Stimulated activated CD4-positive, alpha-beta T cell treated with anti-CD3 and anti-CD28 coated beads, Interleukin-2, amount 100 ng/mL, for 24 hours (primary cell): ENCODE measurements at places on chromosomes 1 and 21.

GRCh38 chr1:13992489-13993285 is 292.7 kb downstream of the PRDM2 start:
- no peak for DNase-seq

DNA sequence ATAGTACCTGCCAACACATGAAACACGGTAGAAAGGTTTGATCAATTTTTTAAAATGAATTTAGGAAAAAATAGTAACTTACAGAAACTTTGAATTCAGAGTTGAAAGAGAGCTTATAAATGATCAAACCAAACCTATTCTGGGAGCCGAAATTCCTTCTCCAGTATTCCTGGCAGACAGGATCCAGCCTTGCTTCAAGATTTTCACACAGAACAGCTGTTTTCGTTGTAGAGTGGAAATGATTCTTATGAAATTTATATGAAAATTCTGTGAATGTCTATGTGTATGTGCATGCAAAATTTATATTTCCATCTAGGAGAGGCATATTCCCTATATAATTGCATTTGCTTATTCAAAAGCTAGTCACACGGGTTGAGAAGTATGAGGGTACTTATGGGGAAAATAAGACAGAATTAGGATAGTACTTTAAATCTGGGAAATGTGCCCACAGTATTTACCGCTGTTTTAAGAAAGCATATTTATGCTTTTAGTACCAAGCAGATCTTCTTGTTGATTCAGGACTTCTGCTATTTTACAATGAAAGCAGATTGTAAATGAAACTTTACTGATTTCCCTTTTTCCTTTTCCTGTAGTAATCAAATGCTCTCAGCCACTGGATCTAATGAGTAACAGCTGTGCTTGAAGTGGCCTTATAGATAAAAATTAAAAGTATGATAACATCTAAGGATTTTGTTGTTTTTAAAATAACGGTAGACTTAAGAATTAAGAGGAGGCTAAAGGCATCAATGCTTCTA is 30.4 kb downstream of the PRRX1 start:
- DNase-seq = no peak

DNA sequence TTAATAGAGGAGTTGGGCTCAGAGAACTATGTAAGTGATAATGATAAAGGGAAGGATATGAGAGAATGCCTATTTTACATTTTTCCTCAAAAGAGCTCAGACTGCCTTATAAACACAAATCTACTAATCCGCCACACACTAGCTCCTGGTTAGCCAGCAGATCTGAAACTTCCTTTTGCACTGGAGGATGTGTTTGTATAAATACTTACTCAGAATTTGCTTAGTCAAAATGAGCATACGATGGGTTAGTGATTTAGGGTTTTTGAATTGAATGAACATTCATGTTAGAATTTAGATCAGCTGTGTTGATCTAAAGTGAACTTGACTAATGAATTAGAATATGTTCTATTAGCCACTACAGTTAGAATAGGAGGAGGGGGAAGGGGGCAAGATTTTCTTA is 9.1 kb upstream of the IER5 start:
- no peak for DNase-seq

- DNase-seq = no peak
Measured at GRCh38 chr1:100606438-100606837, 68.5 kb downstream of the GPR88 start.
